ENCODE measurements at places on chromosomes 5 and 9. TPM values are rescaled to one million over a fixed set of nuclear protein-coding genes. Genes with fewer than 3 reads are reported as not detected.

DNA sequence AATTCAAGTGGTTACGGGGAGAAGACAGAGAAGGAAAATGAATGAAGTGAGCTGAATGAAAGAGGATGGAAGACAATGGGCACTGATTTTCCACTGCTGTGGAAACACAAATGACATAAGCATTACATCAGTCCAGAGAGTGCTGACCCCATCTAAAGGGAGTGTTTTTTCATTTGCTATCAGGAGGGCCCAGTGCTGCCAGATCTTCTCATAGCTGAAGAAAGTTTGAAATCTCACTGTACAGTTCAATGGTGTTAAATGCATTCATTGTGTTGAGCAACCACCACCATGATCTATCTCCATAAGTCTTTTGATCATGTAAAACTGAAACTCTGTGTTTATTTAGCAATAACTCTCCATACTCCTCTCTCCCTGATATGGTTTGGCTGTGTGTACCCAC, 41.5 kb upstream of the STARD4 start:
- no peak for DNase-seq

DNA sequence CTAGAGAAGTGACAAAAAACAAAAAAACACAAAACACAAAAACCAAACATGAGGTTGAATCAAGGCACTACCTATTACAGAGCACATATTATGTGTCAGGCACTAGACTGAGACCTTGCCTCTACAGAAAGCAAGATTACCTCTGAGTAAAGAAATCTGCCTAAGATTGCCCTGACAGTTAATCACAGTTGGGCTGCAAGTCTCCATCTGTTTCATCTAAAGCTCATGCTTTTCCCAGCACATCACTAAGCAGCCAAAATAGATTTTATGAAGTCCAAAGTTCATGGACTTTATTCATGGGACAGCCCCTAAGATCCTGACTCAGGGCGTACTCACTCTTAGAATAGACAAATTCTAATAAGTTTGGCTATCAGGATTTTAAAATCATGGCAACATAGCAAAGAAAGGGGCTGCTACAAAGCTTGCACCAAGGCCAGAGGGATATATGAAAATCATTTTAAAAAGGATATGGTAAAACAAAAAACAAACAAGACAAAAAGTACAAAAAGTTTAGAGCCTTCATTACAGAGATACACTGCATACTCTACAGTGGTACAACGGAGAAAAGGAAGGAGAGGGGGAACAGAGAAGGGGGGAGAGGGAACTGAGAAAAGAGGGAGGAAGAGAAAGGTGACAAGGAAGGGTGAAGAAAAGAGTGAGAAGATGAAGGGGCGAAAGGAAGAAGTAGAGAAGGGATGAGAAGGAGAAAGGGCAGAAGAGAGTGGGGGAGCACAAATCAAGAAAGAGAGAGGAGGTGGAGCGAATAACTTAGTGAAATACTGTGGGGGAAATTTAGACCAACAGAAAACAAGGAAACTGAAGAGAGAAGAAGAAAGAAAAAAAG, 58.2 kb downstream of the RICTOR start:
- no peak for DNase-seq

GRCh38 chr9:693201-694091, 148.1 kb upstream of the DMRT1 start:
- no peak for DNase-seq

Gene CBY3
- total RNA-seq, result not detected

Gene SLC22A4
- 4.3 TPM for total RNA-seq

Gene SV2C
- not detected for total RNA-seq

- no peak for DNase-seq
These were observed 92.5 kb upstream of the DMRT1 start for GRCh38 chr9:748861-749497.

DNA sequence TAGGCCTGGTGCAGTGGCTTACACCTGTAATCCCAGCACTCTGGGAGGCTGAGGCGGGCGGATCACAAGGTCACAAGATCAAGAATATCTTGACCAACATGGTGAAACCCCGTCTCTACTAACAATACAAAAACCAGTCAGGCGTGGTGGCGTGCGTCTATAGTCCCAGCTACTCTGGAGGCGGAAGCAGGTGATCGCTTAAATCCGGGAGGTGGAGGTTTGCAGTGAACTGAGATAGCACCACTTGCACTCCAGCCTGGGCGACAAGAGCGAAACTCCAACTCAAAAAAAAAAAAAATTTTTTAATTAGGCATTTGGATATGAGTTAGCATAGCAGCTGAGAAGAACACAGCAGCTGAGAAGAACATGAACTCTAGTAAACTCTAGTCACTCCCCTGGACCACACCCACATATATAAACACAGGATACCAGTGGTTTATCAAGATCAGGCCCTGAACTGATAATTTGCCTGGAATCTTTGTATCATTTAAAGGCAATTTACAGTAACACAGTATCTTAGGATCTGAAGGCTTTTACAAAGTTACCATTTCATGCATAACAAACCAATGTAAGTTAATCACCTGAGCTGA, 4.6 kb upstream of the UGCG start:
- DNase-seq, result peak; percentile 57

DNA sequence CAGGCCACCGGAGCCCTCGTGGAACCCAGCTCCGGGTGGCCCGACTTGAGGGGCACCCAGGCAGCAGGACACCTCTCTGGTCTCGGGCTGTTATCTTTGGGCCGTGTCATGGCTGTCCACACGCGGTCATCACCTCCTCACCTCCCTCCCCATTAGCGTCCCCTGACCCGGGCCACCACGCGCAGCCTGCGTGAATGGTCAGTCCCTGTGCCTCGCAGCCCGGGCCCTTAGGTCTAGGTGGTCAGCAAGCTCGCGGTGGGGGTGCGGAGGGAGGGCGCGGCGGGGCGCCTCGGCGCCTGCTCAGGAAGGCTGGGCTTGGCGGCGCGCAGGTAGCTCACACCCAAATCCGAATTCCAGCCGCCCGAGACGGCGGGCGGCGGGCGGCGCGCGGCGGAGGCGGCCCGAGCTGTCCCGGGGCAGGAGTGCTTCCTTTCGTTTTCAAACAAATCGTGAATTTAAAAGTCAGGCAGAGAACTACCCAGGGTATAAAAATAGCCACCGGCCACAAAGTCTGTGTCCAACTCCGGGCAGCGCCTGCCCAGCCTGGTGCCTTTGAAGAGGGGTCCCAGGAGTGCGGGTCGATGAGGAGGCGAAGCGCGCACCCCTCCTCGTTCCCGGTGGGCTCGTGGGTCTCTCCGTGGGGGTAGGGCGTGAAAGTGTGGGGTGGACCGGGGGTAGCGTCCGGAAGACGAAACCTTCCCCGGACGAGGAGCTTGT, 1.0 kb upstream of the RXRA start:
- DNase-seq, result no peak

Gene DNAI1
- total RNA-seq, result not detected

- no peak for DNase-seq
These were observed 57.7 kb downstream of the PDE6A start for GRCh38 chr5:149886692-149887470.

GRCh38 chr5:113809626-113810025, 296.1 kb downstream of the YTHDC2 start:
- no peak for DNase-seq

- no peak for DNase-seq
These were observed 34.0 kb downstream of the B4GALT1 start for GRCh38 chr9:33133186-33133585.

Gene OLFM1
- 37.9 TPM for total RNA-seq

DNA sequence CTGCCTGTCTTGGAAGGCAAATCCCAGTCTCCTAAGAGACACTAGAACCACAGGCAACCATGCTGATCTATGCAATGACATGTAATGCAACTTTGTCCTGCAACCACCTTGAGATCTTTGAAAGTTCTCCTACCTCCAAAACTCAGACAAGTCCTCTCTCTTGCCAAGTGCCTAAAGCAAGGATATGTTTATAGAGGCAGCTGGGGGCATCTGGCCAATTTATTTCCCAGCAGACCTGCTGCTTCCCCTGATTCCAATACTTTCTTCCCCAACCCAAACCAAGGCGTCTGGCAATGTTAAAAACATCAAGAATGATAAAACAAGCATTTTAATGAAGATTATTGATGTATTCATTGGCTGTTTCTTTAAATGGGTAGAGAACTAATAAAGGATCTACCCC, 138.4 kb downstream of the DOCK8 start:
- no peak for DNase-seq

DNA sequence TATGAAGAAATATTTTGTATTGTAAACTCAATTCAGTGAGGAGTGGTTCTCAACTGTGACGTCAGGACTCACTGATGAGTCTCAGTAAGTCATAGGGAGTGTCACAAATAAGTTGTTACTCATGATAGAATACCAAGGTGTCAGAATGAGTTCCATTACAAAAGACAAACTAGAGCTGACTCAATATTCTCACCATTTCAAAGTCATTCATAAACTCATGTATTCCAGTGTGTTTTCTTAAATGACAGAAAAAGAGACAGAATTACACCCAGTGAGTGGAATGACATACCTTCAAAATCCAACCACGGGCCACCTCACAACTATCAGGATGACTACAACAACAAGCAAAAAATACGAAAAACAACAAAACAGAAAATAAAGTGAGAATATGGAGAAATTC, 321.5 kb downstream of the ENC1 start:
- DNase-seq, result peak; percentile 46

Gene NDUFS4
- 227 TPM for total RNA-seq

- no peak for DNase-seq
These were observed 203.7 kb upstream of the TAS2R1 start for GRCh38 chr5:9833871-9834270.

- DNase-seq, result no peak
These were observed 585.7 kb upstream of the ZNF608 start for GRCh38 chr5:125331987-125332598.

GRCh38 chr5:87741881-87742280, 329.2 kb upstream of the CCNH start:
- DNase-seq, result no peak

Gene FPGS
- total RNA-seq, result 23.9 TPM

GRCh38 chr5:7610531-7611177, 214.7 kb downstream of the ADCY2 start:
- no peak for DNase-seq

Gene SLC6A18
- total RNA-seq, result not detected

- no peak for DNase-seq
These were observed 57.8 kb upstream of the C5orf46 start for GRCh38 chr5:147963948-147964693.

Gene CTNND2
- 10.6 TPM for total RNA-seq

DNA sequence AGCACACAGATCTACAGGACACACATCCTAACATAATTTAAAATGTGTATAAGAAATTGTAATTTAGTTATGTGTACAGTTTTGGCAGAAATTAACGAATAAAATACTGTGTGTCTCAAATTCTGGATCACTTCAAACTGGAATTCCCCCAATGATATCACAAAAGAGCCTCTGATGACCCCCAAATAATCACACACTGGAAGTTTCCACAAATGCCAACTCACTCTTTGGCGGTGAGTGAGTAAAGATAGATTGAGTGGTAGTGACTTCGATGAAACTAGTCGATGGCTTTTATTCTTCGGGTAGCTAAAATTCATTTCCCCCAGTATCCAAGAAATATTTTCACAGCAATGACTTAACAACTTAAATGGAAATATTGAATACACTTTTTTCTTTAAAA, 2.2 kb downstream of the ZNF366 start:
- DNase-seq, result no peak

GRCh38 chr5:88503406-88503805, 234.8 kb upstream of the TMEM161B start:
- DNase-seq, result no peak

GRCh38 chr5:107776922-107777740, 106.4 kb upstream of the EFNA5 start:
- no peak for DNase-seq

GRCh38 chr9:123548741-123549545, 192.9 kb downstream of the CRB2 start:
- no peak for DNase-seq

DNA sequence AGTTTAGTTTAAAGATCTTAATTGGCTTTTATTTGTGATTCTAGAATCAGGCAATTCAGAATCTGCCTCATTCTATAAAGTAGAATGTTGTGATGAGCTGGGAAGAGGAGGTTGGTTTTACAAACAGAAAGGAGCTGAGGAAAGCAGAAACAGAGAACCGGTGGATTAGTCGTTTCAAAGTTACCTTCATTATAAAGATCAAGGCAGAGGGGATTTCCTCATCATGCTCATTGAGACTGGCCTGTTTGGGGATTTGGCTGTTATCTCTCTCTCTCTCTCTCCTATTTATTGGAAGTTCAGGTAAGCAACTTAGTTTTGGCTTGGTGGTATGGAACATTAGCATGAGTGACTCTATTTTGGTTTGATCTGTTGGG, 134.0 kb downstream of the GCNT1 start:
- DNase-seq, result no peak

GRCh38 chr5:34609951-34610441, 46.1 kb upstream of the RAI14 start:
- DNase-seq, result no peak

DNA sequence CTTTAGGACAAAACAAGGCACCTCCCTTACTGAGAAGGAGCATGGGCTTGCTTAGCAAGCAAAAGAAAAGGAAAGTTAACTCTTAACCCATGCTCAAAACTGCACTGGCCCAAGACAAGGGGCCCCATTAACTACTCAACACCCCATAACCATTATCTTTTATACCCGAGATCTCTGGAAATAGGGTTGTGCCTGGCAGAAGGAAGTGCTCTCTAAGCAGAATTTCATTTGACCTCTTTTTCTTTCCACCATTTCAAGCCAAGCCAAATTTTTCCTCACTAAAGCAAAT, 167.2 kb downstream of the RASEF start:
- no peak for DNase-seq

All from NCI-H460 (cell line).